ENCODE measurements at places on chromosomes 16 and 17.

DNA sequence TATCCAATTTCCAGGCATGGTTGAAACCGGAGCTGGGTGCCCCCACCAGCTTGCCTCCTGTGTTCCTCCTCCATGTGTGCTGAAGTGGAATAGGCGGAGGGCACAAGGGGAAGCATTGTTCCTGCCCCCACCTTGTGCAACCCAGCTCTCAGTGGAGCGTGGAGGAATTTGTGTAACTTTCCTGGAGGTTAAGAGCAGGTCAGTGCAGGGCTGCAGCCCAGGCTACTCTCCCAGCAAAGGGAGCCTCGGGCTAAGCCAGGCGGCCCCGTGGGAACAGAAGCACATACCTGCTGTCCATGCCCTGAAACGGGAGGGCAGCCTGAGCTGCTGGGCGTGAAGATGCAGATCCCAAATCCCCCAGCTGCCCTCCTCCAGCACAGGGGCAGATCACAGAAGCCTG is 158.8 kb upstream of the LHX1 start:
- no peak for DNase-seq

- no peak for DNase-seq
Observed at GRCh38 chr17:21301593-21302550, 17.4 kb downstream of the MAP2K3 start.

GRCh38 chr16:72565106-72565505 is 393.2 kb upstream of the PMFBP1 start:
- DNase-seq, result no peak

- no peak for DNase-seq
Observed at GRCh38 chr17:15108992-15109391, 156.1 kb downstream of the PMP22 start.

GRCh38 chr16:10065019-10065418 is 117.2 kb downstream of the GRIN2A start:
- no peak for DNase-seq

DNA sequence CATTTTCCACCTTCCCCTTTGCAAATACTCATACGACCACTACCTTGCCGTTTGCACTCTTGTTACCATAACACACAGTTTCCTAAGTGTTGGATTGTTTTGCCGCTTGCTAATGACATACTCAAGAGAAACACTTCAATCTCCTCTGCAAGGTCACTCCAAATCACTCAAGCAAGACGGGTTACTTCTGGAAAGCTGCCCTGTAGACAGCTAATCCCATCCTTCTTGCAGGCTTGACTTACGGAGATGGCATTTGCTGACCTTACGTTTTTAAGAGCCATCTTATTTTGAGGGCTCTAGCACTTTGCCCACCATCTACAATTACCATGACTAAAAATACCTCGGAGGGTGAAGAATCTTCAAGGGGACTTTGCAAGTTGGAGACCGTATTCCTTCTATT is 46.2 kb downstream of the MYH3 start:
- DNase-seq, result no peak

- DNase-seq, result no peak
Observed at GRCh38 chr17:42891539-42892152, 9.0 kb upstream of the G6PC1 start.

DNA sequence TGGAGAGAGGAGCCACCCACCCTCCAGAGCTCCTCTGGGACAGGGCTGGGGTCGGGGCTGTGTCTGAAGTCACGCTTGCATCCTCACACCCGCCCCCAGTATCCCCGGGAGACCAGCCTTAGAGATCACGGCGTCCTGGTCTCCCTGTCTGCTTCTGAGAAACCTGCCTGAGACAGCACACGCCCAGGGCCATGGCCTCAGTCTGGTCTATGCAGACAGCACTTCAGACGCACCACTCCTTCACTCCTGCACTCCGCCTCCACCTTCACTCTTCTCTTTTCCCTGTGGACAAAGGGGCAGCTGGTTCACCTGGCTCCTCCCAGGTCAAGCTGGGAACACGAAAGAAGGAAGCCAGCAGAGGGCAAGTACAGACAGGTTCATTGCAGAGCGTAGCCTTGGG is 248.0 kb upstream of the GSE1 start:
- no peak for DNase-seq

DNA sequence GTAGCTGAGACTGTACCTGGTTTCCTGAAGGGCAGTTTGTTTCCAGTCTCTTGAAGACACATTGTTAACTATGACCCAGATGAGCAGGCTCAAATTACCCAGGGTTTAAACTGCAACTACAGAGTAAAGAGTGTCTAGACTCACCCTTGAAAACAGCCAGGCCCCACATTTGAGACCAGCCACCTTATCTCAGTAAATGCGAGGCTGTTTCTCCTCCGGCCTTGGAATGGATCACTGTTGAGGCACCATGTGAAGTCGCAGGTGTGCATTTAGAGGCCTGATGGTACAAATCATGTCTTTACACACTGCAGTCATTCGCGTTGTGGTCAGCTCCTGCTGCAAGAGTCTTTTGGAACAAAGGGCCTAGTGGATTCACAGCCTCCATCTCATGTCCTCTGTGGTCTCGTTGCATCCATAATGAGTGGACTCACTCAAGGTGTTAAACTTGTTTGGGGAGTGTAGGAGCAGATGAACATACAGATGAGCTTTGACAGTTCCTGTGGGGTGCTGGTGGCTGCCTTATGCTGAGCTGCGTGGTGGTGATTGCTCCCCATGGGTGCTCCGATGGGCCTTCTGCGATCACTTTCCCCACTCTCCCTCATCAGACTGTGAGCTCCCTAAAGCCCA is 18.5 kb upstream of the N4BP1 start:
- DNase-seq, result no peak

- DNase-seq, result no peak
Observed at GRCh38 chr17:565521-565920, 149.1 kb downstream of the VPS53 start.

- DNase-seq, result no peak
Observed at GRCh38 chr16:15866451-15866850, 9.6 kb upstream of the MYH11 start.

DNA sequence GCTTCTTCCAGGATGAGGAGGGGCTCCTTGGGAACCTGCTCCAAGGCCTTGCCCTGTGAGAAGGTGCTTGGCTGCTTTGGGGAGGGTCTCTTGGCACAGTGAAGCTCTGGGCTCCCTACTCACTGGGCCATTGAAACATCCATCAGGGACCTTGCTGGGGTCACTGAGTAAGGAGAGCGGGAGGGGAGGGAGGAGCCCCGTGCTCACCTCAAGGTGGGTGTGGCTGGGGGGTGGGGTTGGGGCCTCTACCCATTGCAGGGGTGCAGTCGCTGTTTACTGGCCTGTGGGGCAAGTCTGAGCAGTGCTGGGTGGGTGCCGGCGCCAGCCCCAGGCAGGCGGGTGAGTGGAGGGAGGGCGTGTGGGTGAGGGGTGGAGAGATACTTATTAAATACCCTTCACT is 9.9 kb downstream of the TNS4 start:
- DNase-seq, result no peak

DNA sequence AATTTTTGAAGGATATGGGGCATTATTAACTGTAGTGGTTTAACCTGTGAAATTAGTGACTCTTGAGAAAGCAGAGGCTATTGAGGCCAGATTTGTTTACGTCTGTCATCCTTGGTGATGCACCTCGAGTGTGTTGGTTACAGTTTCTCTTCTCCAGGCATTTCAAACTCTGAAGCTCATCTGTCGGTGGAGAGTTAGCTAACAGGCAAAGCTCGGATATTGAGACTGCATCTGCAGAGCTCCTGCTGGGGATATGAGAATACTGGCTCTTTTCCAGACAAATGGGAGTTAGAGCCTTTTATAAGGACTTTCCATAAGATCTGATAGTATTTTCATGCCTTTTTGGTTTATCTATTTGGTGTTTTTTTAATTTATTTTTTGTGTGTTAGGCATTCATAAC is 6.7 kb downstream of the CLEC16A start:
- no peak for DNase-seq

- DNase-seq, result no peak
Observed at GRCh38 chr17:41404024-41404671, 6.7 kb upstream of the KRT31 start.

GRCh38 chr17:18257982-18258355 is 569 bp downstream of the FLII start:
- DNase-seq, result no peak

DNA sequence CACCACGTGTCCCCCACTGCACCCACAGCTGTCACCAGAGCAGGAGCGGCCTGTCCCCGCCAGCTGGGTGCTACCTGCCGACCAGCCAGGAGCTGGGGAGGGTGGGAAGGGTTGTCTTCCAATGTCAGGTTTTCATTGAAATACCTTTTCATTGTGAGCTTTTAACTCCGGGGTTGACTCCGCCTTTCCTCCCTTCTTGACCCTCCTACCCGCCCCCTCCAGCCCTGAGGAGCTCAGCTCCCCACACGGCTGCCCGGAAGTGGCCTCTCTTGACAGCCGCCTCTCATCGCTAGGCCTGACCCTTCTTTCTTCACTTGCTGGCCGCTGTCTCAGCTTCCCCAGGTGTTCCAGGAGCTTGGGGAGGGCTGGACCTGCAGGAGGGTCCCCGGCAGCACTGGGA is 21.2 kb upstream of the GNG13 start:
- no peak for DNase-seq

DNA sequence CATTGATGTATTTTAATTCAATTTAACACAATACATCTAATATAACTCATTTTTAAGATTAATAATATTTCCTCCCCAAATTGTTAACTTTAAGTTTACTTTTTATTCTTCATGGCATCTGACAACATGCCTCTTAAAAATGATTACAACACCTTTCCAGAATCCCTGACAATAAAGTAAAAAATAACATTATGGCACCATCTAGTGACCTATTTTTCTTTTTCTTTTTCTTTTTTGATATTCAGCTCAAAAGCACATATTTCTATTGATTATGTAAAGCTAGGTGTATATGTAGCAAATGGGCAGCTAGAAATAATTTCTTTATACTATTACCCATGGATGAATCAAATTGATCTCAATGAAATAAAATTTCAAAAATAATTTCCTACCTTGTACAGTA is 834.3 kb upstream of the CDH8 start:
- no peak for DNase-seq

DNA sequence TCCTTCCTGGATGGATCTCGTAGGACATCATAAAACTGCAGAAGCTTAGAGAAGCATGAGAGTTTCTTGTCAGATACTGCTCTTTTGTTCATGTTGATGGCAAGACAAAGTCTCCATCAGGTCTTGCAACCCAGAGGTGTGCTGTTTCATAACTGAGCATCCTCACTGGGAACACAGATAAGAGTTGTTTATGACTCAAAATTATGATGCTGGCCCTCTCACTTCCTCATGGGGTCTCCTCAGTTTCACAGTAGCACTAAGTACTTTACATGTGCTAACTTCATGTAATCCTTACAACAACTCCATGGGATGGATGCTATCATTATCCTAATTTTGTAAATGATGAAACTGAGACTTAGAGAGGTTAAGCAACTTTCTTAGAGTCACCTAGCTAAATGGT is 14.4 kb downstream of the SCPEP1 start:
- no peak for DNase-seq

DNA sequence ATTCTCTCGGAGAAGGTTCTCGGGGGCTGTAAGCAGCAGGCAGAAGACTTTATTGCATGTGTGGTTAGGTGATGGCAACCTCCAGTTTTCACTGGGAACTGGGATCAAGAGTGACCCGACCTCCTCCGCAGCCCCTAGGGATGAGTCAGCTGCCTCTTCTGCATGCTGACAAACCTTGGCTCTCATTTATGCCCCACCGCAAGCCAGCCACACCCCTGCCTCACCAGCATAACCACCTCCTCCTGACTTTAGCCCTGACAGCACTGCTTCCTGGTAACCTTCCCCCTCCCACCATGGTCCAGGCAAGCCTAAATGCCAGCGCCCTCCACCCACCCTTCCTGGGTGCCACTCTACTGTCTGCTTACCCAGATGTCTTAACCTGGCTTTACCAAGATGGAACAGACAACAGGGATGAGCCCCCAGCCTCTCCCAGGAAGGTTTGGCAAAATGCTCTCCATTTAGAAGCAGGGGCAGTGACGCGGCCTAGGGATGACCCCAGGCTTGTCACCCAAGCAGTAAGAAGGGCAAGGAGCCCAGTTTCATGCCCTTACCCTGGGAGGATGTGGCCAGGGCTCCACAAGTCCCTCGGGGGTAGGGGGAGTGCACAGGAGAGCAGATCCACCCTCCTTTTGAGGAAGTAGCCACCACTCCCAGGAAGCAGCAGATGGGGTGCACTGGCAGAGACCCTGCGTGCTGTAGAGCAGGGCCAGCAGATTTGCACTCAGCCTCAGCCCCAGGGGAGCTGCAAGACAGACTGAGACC is 73.5 kb downstream of the GOSR1 start:
- DNase-seq, result no peak

DNA sequence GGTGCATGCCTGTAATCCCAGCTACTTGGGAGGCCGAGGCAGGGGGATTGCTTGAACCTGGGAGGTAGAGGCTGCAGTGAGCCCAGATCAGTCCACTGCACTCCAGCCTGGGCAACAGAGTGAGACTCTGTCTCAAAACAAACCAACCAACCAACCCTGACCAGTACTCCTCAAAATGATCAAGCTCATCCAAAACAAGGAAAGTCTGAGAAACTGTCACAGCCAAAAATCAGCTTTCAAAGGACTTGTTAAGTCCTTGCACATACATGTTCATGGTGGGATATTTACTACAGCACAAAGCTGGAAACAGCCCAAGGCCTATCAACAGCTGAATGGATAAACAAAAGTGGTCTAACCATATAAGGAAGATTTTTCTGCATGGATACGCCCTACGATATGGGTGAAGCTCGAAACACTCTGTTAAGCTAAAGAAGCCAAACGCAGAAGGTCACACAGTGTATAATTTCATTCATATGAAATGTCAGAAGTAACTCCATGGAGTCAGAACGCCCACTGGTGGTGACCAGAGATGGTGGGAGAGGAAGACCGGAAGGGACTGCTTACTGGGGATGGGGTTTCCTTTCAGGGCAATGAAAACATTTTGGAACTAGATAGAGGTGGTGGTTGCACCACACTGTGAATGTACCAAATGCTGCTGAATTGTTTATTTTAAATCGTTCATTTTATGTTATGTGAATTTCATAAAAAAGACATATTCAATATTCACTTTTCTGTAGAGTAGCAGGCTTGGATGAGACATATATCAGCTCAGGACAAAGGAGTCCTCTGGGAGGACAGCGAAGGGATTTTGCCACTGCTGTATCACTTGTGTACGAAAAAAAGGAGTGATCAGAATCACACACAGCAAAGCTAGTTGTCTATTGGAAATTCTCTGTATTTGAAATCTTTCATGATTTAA is 17.7 kb downstream of the CCL17 start:
- no peak for DNase-seq

GRCh38 chr16:83494459-83494858 is 313.3 kb upstream of the HSBP1 start:
- no peak for DNase-seq

DNA sequence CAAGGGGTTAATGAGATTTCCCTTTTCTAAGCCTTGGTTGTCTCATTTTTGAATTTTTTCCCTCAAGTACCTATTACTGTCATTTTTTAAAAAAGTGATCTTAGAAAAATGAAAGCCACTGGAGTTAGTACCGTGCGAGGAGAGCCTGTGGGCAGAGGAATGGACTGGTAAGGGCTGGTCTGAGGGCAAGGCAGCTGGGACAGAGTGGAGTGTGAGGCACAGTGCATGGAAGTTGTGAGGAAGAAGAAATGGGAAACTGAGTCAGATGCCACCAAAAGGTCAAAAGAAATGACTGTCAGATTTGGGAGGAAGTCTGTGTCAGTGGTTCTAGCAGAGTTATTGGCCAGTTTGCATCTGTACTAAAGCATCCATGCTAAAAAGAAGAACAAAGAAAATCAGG is 8.2 kb downstream of the RASD1 start:
- no peak for DNase-seq

GRCh38 chr16:14180481-14180944 is 109.4 kb downstream of the MRTFB start:
- DNase-seq, result no peak
